ENCODE measurements at places on chromosomes 2 and 18.

GRCh38 chr2:203446071-203446481, 89.0 kb downstream of the RAPH1 start:
- no peak for DNase-seq

- no peak for DNase-seq
Observed at GRCh38 chr2:224381521-224382279, 20.2 kb downstream of the FAM124B start.

- DNase-seq: peak; percentile 12
Observed at GRCh38 chr2:37683921-37684780, 12.7 kb upstream of the CDC42EP3 start.

DNA sequence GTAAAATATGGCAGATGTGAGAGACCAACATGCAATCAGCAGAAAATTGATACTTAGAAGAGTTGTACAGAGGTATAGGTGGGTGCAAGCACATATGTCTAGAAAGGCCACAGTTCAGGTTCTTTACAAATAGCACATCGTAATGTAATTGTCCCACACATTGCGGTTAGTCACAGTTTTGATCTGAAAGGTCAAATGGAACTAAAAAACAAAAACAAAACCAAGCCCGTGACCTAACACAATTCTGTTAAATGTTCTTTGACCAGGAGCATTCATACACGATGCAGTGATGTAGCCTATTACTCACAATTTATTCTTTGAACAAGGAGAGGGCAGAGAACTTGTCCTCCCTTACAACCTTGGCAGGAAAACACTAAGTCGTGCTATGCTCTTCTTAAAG, 108.9 kb upstream of the MAP4K3 start:
- no peak for DNase-seq

GRCh38 chr18:70166668-70167067, 38.8 kb downstream of the RTTN start:
- no peak for DNase-seq

GRCh38 chr2:96150791-96151594, 5.8 kb upstream of the DUSP2 start:
- no peak for DNase-seq

- DNase-seq: no peak
Observed at GRCh38 chr2:10477443-10478297, 29.5 kb upstream of the ODC1 start.

DNA sequence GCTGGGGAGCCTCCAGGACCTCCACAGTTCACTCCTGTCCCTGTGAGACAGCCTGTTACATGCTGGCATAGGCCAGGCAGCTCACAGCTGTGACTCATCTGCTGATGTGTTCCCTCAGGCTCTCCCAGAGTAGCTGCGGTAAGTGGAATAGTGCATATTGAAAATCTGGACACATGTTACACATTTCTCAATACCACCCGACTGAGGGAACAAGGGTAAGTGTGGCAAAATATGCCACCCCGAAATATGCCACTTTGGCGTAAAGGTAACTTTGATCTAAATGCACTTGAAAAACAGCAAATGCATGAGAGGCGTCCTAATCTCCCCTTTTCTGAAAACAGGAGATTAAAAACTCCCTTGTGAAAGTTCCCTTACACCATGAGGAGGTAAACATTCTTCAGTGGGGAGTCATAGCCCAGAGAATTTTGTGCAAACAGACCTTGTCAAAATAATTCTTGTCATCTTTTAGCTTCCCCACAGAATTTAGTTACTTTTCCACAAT, 557.9 kb downstream of the CCDC85A start:
- no peak for DNase-seq

GRCh38 chr2:25596516-25597244, 76.7 kb downstream of the DTNB start:
- DNase-seq: no peak

DNA sequence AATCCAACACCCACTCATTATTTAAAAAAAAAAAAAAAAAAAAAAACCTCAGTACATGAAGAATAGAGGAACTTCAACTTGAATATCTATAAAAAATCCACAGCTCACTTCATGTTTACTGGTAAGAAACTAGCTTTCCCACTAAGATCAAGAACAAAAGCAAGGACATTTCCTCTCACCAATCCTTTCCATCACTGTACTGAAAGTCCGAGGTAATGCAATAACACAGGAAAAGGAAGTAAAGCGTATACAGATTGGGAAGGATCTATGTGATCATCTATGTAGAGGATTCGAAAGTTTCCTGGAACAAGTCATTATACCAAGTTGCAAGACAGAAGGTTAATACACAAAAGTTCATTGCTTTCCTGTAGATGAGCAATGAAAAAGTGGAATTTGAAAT, 63.2 kb downstream of the ROCK2 start:
- no peak for DNase-seq

- DNase-seq: no peak
Observed at GRCh38 chr2:176647325-176648165, 378.3 kb downstream of the MTX2 start.

All from activated gamma-delta T cell treated with Interleukin-2 at 50 U/mL for 16 hours (primary cell).